ENCODE measurements at places on chromosomes 2 and 18. TPM values are rescaled to one million over a fixed set of nuclear protein-coding genes. Genes with fewer than 3 reads are reported as not detected.

FBXO41 gene
- total RNA-seq = 41.5 TPM

RBKS gene
- total RNA-seq = 7.2 TPM

DNA sequence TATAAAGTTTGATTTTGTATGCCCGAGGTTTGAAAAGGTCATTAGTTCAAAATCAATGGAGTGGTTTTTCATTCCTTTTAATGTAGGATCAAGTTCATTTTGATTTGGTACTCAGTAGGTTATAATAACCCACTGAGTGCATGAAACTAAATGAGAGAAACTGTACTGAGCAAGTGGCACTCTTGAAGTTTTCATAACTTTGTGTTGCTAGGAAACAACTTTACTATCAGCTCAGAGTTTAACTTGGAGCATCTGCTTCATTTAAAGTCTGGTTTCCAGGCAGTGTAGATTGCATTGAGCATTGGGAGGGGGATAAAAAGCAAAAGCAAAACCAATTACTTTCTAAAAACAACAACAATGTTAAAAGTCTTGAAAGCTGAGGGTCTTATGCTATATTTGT, 1361.6 kb upstream of the CHAC2 start:
- no peaks in the 10 kb centered on the region for H3K27me3 ChIP-seq
- no peak for DNase-seq
- no peaks in the 10 kb centered on the region for H3K4me1 ChIP-seq
- H3K4me3 ChIP-seq = no peak overlapping the region
- no peak overlapping the region for H3K27ac ChIP-seq

RMDN2 gene
- 1.4 TPM for total RNA-seq

DNA sequence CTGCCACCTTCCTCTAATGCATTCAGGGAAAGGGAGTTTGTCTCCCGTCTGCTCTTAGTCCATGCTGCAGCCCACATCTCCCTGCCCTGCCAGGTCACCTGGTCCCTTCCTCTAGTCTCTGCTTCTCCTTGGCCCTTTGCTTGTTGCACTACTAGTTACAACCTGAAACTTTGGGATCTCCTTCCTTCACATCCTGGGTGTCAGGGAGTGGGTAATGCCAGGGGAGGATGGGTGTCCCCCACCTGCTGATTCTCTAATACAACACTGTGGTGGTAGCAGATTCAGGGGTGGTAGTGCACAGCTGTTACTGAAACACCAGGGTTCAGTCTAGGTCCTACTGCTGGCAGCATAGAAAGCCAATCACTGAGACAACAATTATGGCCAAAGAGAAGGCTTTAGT, 31.2 kb upstream of the COX7A2L start:
- no peak overlapping the region for H3K4me3 ChIP-seq
- H3K36me3 ChIP-seq = no peaks in the 10 kb centered on the region
- no peaks in the 10 kb centered on the region for H3K27me3 ChIP-seq
- no peak for DNase-seq

DNA sequence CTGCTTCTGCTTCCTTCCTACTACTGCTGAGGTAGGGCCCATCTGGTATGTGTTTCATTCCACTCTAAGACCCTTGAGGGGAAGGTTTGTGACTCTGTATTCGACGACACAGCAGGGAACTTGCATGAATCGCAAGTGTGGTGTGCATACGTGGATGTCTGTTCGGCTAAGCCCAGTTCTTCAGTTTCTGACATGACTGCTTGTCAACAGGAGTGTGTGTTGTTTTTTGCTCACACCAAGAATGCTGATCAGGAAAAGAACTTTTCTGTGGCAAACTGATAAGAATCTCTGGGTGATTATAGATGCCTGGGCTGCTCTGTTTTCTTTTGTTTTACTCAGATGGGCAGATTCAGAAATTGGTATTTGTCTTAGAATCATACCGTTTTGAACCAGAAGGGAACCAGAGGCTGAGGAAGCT, 22.0 kb downstream of the TNFRSF11A start:
- H3K27ac ChIP-seq = no peak overlapping the region
- H3K27me3 ChIP-seq = peaks cover 9% of the 10 kb centered on the region
- no peak overlapping the region for H3K4me3 ChIP-seq
- no peaks in the 10 kb centered on the region for H3K36me3 ChIP-seq

THUMPD2 gene
- total RNA-seq = 18.1 TPM

DNA sequence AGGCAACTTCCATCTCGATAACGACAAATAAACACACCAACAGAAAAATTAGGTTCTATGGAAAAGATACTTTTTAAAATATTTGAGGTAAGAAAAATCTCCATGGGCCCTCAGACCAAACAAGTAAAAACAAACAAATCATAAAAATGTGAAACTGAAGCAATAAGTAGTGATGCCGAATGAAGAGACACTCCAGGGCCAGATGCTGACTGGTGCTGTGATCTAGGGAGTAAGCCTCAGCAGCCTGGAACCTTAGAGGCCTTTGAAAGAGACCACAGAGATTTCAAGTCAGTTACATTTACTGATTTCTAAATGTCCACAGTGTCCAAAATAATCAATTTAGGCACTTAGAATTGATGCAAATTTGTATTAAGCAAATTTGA, 1144.7 kb downstream of the CNTNAP5 start:
- DNase-seq = no peak
- no peaks in the 10 kb centered on the region for H3K27me3 ChIP-seq
- no peak overlapping the region for H3K4me3 ChIP-seq
- no peak overlapping the region for H3K27ac ChIP-seq

TRIM43 gene
- total RNA-seq = not detected

DNA sequence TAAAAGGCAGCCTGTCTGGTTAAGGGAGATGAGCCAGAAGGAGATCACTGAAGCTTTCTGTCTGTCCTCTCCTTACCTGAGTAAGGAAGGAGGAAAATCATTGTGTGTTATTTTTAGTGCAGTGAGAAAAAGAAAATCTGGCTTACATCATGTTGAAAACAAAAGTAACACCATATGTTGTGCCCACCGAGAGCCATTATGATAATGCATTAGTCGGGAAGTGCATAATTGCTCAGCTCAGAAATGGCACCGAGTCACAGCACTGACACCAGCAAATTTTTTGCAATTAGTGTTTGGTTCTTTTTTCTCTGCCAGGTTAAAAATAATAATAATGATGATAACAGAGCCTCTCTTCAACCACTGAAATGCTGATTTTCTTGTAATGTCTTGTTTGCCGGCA, 46.6 kb downstream of the HNMT start:
- H3K27me3 ChIP-seq = no peaks in the 10 kb centered on the region
- no peaks in the 10 kb centered on the region for H3K36me3 ChIP-seq
- H3K27ac ChIP-seq = no peak overlapping the region
- H3K4me3 ChIP-seq = no peak overlapping the region
- no peaks in the 10 kb centered on the region for H3K4me1 ChIP-seq

DNA sequence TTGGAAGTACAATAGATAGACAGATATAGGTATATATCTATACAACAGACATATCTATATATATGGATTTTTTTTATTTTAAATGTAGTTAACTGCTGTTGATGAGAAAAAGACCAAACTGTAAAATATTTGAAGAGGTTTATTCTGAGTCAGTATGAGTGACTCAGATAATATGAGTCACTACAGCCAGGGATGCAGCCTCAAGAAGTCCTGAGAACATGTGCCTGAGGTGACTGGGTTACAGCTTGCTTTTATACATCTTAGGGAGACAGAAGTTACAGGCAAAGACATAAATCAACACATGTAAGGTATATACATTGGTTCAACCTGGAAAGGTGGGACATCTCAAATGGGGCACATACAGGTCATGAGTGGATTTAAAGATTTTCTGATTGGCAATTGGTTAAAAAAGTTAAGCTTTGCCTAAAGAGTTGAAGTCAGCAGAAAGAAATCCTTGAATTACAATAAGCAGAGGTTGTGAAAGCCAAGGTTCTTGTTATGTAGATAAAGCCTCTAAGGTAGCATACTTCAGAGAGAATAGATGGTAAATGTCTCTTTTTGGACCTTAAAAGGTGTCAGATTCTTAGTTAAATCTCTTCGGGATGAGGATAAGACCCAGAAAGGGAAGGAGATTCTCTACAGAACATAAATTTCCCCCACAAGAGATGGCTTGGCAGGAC, 149.9 kb downstream of the RBM43 start:
- no peaks in the 10 kb centered on the region for H3K36me3 ChIP-seq
- peaks cover 7% of the 10 kb centered on the region for H3K27me3 ChIP-seq
- no peaks in the 10 kb centered on the region for H3K4me1 ChIP-seq
- H3K27ac ChIP-seq = no peak overlapping the region
- no peak for DNase-seq
- H3K4me3 ChIP-seq = no peak overlapping the region

UGT1A8 gene
- not detected for total RNA-seq

LONRF2 gene
- 0.20 TPM for total RNA-seq

MEIS1 gene
- total RNA-seq = not detected

DNA sequence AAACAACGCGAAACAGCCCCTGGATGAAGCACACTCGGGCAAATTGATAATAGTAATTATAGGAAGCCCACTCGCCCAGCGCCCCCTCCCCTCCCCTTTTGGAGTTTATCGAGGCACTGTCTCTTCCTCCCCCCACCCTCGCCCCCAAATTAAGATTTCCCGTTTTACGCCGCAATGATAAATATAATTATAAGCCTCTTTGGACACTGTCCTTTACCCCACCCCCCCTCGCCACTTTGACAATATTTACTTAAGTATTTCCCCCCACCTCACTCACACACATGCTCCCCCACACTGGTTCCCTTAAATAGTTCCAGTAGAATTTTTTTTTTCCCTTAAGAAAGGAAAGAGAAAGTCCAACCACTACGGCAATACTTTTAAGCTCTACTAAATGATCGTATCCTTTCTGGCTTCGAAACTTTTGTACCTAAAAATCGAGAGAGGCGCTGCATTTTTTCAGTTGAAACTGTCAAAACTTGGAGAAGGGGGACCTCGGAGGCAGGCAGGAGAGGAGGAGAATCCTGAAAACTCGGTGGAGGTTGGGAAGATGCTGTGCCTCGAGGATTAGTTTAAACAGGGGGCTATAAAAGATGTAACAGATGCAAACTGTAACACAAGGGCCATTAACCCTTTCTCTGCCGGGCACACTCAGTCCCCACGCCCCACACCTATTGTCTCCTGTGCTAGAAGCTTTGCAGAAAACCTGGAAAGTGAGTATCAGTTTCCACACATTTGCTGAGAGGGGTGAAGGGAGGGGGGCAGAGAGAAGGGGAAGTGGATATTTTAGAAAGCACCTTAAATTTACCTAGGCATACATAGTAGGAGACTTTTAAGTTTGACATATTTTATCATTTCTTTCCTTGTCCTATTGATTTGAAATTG, 1.8 kb downstream of the ZEB2 start:
- DNase-seq = peak; percentile 32
- peaks cover 32% of the 10 kb centered on the region for H3K27me3 ChIP-seq
- H3K36me3 ChIP-seq = peaks cover 5% of the 10 kb centered on the region
- peaks cover 26% of the 10 kb centered on the region for H3K4me1 ChIP-seq

GRCh38 chr2:157283468-157283867, 26.0 kb downstream of the GALNT5 start:
- no peaks in the 10 kb centered on the region for H3K36me3 ChIP-seq
- H3K27ac ChIP-seq = no peak overlapping the region
- H3K4me3 ChIP-seq = no peak overlapping the region
- H3K4me1 ChIP-seq = no peaks in the 10 kb centered on the region
- DNase-seq = no peak

GRCh38 chr2:193783681-193784080, 1588.9 kb upstream of the TMEFF2 start:
- no peaks in the 10 kb centered on the region for H3K4me1 ChIP-seq
- H3K4me3 ChIP-seq = no peak overlapping the region
- H3K27ac ChIP-seq = no peak overlapping the region
- no peaks in the 10 kb centered on the region for H3K36me3 ChIP-seq

- H3K27me3 ChIP-seq = no peaks in the 10 kb centered on the region
- H3K4me1 ChIP-seq = no peaks in the 10 kb centered on the region
- DNase-seq = no peak
- no peak overlapping the region for H3K4me3 ChIP-seq
Observed at GRCh38 chr2:235599596-235600338, 105.9 kb downstream of the AGAP1 start.

DNA sequence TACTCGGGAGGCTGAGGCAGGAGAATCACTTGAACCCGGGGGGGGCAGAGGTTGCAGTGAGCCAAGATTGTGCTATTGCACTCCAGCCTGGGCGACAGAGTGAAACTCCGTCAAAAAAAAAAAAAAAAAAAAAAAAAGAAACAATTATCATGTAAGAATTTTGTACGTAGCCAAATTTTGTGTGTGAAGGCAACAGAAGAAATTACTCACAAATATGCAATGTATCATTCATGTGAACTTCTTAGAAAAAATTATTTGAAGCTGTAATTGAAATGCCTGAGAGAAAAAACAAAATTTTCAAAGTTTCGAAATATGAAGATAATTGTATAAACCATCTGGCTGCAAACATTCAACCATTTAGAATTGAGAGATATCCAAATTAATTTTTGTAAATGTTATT, 204.8 kb upstream of the PARD3B start:
- no peak overlapping the region for H3K27ac ChIP-seq
- H3K36me3 ChIP-seq = no peaks in the 10 kb centered on the region
- no peak for DNase-seq
- no peaks in the 10 kb centered on the region for H3K4me1 ChIP-seq
- peaks cover 32% of the 10 kb centered on the region for H3K27me3 ChIP-seq

DNA sequence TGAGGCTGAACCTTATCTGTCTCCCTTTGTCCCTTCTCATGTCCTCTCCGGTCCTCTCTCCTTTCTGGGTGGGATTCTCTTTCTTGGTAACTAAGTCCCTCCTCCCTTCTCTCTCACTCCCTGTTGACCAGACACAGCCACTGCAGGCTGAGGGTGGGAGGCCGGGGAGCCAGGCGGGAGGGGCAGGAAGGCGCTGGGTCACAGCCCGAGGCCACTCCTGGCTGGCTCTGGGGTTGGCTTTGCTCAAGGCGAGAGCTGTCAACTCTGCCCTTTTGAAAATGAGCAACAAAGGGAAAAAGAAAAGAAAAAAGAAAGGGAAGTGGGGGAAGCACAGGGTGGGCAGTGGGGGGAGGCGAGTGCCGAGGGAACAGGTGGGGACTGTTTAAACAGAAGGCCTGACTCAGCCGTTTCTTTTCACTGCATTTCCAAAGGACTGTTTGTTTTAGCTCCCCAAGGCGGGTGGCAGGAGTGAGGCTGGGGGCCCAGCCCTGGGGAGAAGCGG, 70.5 kb upstream of the IGFBP5 start:
- peaks cover 11% of the 10 kb centered on the region for H3K27me3 ChIP-seq
- no peak overlapping the region for H3K4me3 ChIP-seq
- H3K4me1 ChIP-seq = no peaks in the 10 kb centered on the region
- no peak for DNase-seq
- no peak overlapping the region for H3K27ac ChIP-seq
- H3K36me3 ChIP-seq = no peaks in the 10 kb centered on the region

CD28 gene
- total RNA-seq = 94.2 TPM

DNA sequence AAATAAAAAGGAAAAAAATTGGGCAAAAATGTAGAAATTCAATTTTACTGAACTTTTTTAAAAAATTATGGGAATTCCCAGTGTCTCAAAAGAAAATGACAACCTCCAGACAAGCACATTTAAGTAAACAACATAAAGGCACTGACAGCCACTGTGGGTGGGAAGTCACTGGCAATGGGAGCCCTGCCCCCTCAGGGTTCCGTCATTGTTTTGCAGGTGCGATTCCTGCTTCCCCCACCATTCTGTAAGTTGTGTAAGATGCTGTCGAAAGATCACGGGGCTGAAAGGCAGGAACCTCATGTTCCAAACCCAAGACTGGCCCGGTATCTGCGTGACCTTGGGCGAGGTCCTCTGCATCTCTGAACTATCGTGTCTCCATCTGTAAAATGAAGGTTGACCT, 15.8 kb upstream of the ASPRV1 start:
- H3K27me3 ChIP-seq = no peaks in the 10 kb centered on the region
- H3K4me3 ChIP-seq = no peak overlapping the region
- H3K36me3 ChIP-seq = no peaks in the 10 kb centered on the region
- peaks cover 6% of the 10 kb centered on the region for H3K4me1 ChIP-seq
- DNase-seq = peak; percentile 11

RAB31 gene
- 0.45 TPM for total RNA-seq

- no peak overlapping the region for H3K27ac ChIP-seq
- H3K36me3 ChIP-seq = no peaks in the 10 kb centered on the region
- peaks cover 47% of the 10 kb centered on the region for H3K27me3 ChIP-seq
- H3K4me3 ChIP-seq = no peak overlapping the region
- no peak for DNase-seq
- H3K4me1 ChIP-seq = peaks cover under 1% of the 10 kb centered on the region
Observed at GRCh38 chr18:58813561-58814225, 51.0 kb upstream of the ZNF532 start.
